ENCODE measurements at places on chromosomes 7 and 10.

- no peak for DNase-seq
Observed at GRCh38 chr7:71682841-71683781, 551.2 kb downstream of the GALNT17 start.

DNA sequence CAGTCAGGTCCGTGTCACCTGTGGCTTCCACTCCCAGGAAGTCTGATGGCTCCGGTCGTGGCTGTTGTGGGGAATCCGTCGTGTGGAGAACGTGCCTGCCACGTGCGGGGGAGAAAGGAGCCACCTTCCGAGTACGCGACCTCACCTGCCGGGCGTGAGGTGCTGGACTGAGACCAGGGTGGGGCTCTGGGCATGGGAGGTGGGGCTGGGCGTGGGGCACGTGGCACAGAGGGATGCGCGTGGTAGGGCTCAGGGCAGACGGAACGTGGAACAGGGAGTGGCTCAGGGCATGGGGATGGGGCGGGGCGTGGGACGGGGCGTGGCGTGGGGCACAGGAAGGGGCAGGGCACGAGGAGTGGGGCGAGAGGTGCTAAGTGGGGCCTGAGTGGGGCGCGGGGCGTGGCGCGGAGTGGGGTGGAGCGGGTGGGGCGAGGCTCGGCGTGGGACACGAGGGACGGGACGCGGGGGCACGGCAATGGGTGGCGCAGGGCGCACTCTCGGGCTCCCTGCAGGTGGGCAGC, 64.8 kb downstream of the C10orf143 start:
- DNase-seq, result no peak

- no peak for DNase-seq
Observed at GRCh38 chr10:67257018-67257417, 331.2 kb downstream of the LRRTM3 start.

DNA sequence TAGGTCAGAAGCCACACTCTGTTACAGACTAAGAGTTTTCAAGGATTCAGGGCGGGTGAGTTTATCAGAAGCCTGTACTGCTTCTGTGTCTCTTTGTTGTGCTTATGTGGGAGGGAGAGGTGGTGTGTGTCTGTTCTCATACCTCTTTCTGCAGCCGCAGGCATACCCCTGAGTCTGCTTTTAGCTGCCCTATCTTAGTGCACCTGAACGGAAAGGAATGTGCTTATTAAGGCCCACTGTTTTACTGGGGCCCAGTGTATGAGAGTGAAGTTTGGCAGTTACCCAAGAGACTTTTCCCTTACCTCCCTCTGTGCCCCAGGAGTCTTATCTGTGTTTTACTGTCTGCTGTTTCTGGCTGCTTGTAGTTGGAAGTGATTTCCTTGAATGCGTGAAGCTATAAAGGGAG, 104.3 kb downstream of the TYW1 start:
- DNase-seq, result no peak

GRCh38 chr10:51074238-51075028, at the start of gene PRKG1:
Gene PRKG1, plus strand, starts transcription at chr10:51074487.
- DNase-seq, result peak; percentile 56

- no peak for DNase-seq
Observed at GRCh38 chr10:121687095-121687813, 89.0 kb upstream of the FGFR2 start.

DNA sequence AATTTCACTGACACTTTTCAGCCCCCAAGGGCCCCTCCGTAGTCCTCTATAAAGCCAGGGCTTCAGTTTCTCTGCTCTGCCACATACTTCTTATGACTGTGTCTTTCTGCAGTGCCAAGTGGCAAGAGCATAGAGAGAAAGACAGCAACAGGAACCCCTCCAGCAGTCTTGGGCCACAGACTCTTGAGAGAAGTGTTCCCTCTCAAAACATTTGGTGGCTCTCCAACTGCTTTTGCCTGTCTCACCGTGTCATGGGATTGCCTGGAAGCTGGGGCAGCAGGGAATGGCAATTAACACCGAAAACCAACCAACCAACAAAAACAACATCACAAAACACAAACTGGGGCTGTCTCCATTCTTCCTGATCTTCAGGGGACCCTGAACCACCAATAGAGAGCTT, 73.8 kb upstream of the ELN start:
- no peak for DNase-seq

DNA sequence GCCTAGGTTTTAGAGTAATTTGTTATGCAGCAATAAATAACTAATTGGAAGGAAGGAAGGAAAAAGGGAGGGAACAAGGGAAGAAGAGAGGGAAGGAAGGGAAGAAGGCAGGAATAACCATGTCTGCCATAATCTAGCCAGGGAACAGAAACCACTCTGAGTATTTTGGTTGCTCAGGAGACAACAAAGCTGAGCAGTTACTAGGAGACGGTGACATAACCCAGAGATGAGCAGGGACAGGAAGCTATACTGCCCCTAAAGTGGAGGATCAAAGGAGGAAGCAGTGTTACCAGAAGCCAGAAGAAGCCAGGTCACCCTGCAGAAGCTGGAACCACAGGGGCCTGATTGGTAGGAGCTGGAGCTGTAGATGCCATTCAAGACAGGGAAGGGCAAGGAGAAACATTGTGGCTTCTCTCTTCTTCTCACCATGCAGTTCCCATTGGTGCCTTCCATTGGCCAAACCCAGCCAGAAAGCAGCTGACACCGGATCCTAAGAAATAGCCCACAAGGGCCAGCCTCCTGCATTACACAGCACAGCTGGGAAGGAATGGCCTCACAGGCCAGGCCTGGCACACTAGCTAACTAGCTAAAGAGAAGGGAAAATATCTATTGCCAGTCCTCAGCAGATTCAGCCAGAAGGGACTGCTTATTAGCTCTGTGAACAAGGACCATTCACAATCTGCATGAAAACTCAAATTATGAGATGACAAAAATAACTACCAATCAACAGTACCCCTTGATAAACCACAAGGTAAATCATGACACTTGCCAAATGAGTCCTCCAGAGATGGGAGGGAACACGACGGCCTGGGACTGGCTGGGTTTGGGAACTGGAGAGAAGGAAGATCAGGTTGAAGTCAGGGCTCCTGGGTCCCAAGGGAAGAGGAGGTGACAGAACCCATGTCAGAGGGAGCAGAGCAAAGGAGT, 184.5 kb upstream of the NFE2L3 start:
- DNase-seq, result no peak
